Right hindlimb (tissue), 1 donor: ENCODE measurements at places on chromosomes 5 and 9.

DNA sequence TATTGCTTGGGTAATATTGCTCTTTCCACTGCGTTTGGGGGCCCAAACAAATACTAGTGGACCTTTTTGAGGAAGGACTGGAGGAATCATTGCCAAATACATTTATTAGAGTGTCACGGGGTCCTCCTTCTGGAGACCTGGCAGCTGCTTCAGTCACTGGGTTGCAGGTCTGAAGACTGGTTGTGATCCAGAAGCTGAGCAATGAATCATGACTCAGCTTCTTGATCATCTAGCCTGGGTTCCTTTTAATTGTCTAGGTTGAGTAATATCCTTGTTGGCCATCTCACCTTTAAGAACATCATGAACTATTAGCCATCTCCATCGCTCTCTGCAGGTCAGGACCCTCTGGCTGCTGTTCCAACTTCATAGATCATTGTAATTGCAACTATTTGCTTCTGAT, 15.4 kb upstream of the UBAP1 start:
- no peak for DNase-seq

DNA sequence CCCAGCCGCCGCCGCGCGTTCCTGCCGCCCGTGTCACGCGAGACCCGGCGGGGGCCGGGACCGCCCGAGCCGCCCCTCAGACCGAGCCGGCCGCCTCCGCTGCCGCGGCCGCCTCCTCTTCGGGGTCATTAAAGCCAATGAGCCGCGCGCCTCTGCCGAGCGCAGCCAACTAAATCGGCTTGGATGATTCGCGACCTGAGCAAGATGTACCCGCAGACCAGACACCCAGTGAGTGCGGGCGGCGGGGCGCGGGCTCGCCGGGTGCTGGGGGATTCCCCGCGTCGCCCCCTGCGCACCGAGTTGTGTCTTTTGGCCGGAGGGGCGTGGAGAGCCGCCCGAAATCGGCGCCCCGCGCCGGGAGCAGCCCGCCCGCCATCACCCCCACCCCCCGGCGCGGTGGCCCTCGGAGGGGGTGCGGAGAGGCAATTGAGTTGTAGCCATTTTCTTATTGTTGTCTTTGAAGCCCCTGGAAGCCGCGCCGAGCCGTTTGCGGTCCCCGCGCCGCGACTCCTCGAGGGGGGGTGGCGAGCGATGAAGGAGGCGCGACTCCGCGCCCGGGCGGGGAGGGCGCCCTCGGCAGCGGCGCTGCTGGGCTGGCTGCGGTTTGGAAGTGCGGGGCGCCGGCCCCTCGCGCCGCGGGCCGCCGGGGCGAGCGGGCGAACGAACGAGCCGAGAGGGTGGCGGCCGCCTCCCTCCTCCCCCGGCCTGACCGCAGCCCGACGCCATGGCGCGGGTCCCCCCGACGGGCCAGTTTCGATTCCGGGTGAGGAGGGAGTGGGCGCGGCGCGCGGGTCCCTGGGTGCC, 1.0 kb downstream of the TLE4 start:
- peak; percentile 69 for DNase-seq

DNA sequence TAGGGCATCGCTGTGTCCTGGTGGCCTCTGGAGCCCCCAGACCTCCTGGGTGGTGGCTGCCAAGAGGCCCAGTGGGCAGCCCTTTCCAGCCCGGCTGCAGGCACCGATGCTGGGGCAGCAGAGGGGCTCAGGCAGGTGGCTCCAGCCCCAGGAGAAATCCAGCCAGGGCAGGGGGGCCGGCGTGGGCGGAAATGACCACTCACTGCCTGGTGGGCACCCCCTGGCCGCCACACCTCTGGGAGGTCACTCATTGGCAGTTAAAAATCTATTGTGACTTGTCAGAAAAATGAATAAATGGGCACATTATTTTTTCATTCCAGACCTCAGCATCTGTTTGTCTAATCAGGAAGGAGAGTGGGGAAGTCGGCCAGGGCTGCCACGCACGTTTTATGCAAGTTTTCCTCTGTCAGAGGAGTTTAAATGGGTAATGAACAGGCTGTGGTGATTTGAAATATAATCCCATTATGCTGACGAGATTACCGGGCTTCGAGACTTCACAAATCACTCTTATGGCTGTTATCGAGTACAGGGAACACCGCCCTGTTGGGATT, 171.9 kb downstream of the GAPVD1 start:
- peak; percentile 61 for DNase-seq

- DNase-seq = no peak
Measured at GRCh38 chr9:70947511-70947910, 173.9 kb downstream of the TRPM3 start.

GRCh38 chr5:135386886-135387628, 12.0 kb downstream of the MACROH2A1 start:
- no peak for DNase-seq

GRCh38 chr5:160460377-160461049, 38.9 kb downstream of the PTTG1 start:
- DNase-seq = no peak

DNA sequence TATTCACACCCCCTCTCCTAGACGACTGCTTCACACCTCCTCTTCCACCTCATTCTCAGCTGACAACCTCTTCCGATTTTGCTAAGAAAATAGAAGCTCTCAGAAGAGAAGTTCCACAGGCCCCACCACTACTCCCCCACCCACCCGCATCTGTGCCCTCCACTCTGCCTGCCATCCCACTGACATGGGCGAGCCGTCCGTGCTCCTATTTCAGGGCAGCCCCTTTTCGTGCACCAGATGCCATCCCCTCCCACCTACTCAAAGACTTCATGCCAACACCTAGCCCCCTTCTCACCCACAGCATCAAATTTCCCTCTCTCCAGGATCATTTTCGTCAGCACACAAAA, 34.6 kb upstream of the JADE2 start:
- no peak for DNase-seq

GRCh38 chr5:14718778-14719177, 54.3 kb downstream of the OTULIN start:
- no peak for DNase-seq

DNA sequence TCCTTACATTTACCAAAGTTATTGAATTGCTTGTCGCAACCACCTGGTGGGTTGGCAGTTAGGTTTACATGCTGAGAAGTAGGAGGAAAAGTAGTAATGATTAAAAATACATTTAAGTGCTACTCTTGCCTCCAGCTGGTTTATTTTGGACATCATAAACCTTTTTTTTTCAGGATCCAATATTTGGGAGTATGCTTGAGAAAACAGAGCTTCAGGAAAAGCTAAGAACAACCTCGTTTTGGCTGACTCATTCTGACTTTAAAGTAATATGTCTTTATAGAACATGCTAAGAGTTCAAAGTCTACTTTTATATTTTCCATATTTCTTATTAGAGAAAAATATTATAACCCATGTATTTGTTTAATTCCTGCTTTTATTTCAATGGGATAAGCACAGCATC, 41.7 kb upstream of the BNC2 start:
- DNase-seq = no peak

DNA sequence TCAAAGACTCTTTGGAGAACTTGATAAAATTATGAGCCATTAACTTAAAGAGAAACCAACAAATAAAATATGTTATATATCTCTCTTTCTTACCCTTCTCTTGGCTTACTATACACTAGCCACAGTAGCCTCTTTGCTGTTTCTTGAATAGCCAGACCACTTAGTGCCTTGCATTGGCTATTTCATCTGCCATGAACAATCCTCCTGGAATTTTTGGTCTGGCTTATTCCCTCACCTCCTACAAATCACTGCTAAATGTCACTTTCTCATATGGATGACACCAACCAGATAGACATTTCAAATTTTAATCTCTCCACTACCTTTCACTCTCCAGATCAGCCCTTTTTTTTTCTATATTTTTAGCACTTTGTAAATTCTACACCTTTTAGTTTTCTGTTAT, 1581.7 kb downstream of the EFNA5 start:
- no peak for DNase-seq

DNA sequence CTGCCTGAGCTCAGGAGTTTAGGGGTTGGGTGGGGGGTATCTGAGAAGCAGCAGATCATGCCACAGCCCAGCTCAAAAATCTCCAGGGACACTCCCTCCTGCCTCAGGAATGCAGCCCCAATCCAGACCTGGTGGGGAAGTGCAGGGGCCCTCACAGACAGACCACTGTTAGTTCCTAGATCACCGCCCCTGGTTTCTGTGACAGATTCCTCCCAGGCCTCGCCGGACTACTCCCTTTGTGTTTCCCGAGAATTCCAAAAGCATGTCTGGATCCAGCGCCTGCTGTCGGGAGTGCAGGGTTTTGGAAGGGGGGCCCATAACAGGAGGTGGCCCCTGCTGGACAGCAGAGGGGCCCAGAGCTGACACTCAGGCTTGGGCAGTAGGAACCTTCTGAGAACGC, 74.5 kb downstream of the CTSL start:
- no peak for DNase-seq

DNA sequence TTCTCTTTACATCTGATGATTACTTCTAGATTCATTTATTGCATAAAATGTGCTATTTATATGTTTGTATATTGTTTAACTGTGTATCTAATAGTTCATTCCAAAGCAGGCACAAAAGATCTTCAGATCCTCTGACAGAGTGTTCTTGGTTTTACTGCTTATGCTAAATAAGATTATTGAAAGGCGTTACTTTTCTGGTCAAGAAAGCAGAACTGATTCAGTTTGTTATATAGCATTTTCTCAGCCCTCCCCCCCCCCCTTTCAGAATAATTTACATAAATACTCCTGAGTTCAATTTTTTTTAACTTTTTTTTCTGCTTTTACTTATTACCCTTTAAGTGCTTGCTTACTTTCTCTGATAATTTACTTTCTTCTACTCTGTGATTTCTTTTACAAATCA, 15.4 kb downstream of the CDC42SE2 start:
- no peak for DNase-seq

DNA sequence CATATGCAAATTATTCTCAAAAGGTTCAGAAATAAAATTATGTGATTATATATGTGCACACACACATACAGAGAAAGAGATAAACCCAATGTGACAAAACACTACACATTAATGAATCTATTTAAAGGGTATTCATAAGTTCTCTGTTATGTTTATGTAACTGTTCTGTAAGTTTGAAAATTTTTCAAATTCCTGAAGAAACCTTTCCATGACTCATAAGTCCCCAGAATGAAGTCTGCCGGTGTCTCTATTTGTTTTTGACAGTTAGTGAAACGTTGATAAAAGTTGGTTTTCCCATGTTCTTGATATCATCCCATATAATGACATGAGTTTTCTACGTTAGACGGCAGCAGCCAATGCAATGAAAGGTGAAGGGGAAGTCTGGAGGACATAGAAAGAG, 199.5 kb upstream of the PUM3 start:
- DNase-seq = no peak

GRCh38 chr5:78841767-78842166, 143.3 kb downstream of the ARSB start:
- DNase-seq = no peak

- no peak for DNase-seq
Measured at GRCh38 chr9:77883846-77884771, 147.5 kb downstream of the GNAQ start.
